ENCODE measurements at places on chromosomes 4 and X.
A peak's percentile ranks its signal among the peaks of the same experiment; 100 is the strongest.

DNA sequence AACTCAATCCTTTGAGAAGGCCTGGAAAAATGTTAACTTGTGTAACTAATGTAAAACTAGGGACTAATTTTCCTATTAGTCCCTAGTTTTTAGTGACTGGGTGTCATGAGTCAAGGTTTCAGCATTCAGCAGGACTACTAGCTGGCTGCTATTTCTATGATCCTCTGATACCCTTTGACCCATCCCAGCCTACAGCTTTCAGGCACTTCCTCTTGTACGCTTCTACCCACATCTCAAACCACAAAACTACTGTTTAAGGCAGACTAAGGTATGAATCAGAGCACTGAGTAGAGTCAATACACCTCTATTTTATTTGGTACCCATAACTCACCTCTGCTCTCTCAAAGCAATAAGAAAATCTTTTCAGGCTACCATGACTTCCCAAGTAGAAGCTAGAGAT is 809.6 kb downstream of the PDHA2 start:
- DNase-seq: no peak

GRCh38 chr4:56683455-56683854 is 2.4 kb upstream of the HOPX start:
- no peak for DNase-seq

DNA sequence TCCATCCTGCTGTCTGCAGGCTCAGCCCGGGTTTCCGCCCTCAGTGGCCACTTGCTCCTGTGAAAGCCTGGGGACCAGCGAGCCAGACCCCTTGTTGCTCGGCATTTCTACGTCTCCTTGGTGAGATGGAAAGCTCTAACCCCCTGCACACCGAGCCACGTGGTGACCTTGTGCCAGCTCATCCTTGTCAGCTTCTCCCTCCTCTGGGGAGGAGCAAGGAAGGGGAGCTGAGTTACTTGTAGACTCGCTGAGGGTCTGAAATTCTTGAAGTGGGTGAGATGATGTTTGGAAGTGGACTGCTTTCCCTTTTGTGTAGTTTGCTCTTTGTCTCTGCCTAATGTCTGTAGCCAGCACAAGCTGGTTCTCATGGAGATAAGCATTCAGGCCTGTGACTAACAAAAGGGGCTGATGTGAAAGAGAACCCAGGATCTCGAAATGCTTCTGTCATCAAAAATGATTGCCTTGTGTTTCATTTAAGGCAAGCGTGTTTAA is 29.3 kb downstream of the RGS12 start:
- no peak for DNase-seq

- DNase-seq: peak; percentile 29
Observed at GRCh38 chr4:121696170-121696580, 605 bp downstream of the ANXA5 start.

DNA sequence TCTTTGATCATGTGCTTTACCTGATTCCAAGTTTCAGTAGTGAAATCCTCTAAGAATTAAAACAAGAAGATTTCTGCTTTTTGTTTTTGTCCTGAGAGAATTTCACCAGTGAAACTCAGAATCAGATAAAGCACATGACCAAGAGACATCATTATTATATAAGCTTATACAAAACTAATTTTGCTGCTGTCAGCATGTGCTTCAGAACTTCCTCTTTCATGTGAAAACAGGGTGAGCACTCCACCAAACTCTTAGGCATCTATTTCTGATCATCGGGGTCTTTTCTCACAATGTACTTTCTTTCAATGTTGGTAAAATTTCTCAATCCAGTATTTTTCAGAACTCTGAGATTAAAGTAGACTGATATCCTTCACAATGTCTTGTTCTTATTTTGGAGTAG is 152.1 kb downstream of the SLC39A8 start:
- no peak for DNase-seq

DNA sequence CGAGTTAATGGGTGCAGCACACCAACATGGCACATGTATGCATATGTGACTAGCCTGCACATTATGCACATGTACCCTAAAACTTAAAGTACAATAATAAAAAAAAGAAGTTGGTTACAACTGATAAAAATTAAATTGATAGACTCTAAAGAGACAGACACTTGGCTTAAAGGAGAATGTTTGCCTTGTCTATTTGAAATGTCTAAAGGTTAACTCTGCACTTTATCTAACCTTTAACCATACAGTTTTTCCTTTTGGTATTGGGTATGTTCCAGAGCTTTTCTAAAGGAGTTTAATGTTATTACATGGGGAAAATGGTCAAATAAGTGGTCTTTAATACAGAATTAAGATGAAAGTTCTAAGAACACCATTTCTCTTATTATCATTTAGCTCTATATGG is 145.1 kb upstream of the HCCS start:
- DNase-seq: no peak

DNA sequence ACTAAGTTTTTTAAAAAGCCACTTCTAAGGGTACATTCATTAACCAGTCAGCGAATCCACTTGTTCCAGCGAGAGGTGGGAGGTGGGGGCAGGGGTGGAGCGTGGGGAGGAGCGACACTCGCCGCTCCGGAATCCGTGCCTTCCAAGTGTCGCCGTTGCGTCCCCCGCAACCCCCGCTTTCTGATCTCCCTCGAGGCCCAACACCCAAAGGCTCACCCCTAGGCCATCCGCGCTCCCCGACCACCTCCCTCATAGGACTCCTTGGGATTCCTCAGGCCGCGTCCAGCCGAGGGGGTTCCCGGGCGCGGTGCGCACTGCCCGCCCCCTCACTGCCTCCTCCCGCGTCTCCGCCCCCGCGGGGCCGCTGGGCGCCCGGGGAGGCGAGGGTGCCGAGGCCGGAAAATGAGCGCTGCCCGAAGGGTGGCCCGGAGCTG is 108.1 kb upstream of the STOX2 start:
- DNase-seq: no peak
